ENCODE measurements at places on chromosomes 7 and 10. TPM values are rescaled to one million over a fixed set of nuclear protein-coding genes. Genes with fewer than 3 reads are reported as not detected.

DNA sequence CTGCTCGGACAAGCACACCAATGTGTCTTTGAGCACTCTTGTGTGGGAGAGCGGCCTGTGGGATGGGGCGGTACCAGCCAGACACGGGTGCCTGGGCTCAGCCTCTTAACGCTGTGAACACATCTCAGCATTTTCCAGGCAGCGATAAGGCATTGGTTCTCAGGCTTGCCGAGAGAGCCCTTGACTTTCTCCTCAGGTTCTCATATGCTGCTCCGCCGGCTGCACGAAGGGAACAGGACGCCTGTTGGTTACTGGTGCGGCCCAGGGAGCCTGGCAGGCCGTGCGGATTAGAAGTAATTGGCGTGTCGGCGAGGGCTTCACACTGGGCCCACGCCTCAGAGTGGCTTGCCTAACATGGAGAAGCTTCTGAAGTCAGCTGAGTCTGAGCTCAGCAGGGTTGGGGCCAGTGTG lies 456.7 kb upstream of the FOXK1 start:
- DNase-seq = no peak

DNA sequence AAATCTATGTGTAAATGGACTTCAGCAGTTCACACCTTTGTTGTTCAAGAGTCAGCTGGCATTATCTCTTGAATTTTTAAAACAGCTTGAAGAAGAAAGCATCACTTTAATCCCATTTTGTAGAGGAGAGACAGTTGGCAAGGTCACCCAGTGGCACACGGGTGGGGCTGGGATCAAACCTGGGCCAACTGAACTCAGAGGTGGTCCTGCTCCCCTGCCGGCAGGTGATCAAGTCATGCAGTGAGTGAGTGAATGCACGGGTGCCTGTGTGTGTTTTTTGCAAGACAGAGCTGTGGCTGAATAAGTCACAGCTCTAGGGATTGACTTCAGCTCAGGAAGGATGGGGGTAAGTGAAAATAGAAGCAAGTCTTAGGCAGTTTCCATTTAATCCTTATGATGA lies 9.5 kb downstream of the GHRHR start:
- no peak for DNase-seq

DNA sequence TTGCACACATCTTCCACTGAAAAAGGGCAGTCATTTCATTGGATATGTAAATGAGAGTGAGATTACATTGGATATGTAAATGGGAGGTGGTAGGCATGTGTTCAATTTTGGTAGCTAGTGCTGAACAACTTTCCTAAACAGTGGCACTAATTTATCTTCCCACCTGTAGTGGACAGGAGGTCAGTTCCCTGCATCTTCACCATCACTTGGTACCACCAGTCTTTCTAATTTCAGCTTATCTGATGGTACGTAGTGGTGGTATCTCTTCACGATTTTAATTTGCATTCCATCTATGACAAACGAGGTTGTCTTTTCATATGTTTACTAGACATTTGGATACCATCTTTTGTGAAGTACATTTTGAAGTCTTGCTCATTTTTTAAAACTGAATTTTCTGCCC lies 58.1 kb downstream of the PFKFB3 start:
- DNase-seq = no peak

- DNase-seq = no peak
These were observed 719.6 kb upstream of the GRM3 start for GRCh38 chr7:85924062-85924461.

NUTM2D gene
- total RNA-seq = 2.0 TPM

CRHR2 gene
- not detected for total RNA-seq

PRTFDC1 gene
- total RNA-seq = 17.1 TPM

ZNF365 gene
- total RNA-seq = 0.26 TPM
